Non-pigmented ciliary epithelial cell (primary cell): ENCODE measurements at places on chromosomes 3 and 15.

DNA sequence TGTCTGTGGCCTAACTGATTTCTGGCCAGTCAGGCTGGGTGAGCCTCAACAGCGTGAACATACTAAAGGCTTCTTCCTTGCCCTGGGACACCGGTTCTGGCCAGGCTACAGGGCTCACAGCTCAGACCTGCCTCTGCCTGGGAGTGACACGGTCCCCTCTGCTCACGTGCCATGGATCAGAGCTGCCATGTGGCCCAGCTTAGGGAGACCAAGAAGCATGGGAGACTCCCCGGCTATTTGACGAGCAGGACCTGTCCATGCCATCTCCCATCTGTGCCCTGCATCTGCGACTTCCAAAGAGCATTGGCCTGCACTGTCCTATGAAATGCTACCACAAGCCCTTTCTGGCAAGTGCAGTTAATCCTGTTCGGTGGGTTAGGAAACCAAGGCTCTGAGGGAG is 57.4 kb downstream of the APBA2 start:
- DNase-seq, result no peak

DNA sequence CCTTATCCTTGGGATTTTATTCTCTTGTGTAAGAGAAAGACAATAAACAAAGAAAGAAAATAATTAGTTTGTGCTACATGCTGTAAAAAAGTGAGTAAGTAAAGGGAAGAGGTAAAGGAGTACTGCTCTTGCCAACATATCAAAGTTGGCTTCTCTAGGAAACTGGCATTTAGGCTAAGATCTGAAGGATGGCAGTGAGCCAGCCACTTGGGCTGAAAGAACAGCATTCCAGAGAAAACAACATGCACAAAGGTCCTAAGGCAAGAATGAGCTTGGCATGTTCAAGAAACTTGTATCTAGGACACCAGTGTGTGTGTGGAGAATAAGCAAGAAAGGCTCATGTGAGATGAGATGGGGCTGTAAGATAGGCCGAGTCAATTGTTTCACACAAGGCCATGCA is 245.5 kb upstream of the MANF start:
- no peak for DNase-seq

DNA sequence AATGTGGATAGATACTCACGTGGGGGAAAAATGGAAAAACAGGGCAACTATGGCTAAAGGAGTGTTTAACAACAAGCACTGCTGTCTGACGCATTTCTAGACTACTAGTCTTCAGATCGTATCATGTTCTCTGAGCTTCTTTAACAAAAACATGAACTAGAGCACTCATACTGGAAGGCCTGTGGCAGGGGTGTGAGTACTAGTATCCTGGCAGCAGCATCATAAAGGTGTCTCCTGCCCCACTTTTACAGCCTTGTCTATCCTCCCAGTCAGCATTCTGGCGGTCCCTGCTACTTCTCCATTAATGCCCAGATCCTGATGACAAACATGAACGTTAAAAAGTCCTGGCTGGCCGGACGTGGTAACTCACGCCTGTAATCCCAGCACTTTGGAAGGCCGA is 4.0 kb downstream of the FMN1 start:
- no peak for DNase-seq

- DNase-seq, result peak; percentile 45
These were observed 780 bp upstream of the ACAD9 start for GRCh38 chr3:128878556-128879124.

DNA sequence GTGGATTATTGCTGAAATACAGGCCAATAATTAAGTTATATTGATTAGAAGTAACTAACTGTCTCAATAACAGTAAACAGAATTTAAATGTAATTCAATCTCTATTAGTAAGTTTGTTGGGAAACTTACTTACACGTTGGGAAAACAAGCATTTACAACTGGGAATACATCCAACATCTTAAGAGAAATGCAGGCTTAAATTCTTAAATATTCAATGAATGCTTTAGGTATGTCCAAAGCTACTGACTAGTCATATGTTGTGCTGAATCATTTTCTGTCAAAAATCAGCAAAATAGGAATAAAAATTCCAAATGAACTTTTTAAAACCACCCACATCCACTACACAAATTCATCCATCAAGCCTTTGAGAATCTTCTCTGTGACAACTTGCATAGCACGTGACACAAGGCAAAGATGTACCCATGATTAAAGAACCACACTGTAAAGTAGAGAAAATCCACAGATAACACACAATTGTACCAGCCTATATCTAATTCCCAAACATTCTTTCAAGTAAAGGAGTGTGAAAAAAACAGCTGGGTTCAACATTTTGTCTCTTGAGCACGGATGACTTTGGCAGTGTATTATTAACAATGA is 60.0 kb downstream of the NMNAT3 start:
- no peak for DNase-seq

DNA sequence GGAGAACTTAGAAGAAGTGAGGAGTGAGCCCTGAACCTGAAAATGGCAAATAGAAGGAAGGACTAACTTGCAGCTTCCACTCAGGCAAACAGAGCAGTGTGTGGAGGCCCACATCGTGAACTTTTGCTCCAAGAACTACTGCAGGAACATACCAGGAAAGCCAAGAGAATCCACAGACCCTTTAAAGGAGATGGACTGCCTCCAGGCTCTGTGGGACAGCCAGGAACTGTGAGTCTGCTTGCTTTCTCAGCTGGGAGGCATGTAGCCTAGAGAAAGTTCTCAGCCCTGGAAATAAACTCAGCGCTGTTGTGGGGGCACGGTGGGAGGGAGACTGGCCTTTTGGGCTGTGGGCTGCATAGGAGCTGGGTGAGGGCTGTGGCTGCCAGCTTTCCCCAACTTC is 93.0 kb downstream of the SNRK start:
- DNase-seq, result peak; percentile 34

DNA sequence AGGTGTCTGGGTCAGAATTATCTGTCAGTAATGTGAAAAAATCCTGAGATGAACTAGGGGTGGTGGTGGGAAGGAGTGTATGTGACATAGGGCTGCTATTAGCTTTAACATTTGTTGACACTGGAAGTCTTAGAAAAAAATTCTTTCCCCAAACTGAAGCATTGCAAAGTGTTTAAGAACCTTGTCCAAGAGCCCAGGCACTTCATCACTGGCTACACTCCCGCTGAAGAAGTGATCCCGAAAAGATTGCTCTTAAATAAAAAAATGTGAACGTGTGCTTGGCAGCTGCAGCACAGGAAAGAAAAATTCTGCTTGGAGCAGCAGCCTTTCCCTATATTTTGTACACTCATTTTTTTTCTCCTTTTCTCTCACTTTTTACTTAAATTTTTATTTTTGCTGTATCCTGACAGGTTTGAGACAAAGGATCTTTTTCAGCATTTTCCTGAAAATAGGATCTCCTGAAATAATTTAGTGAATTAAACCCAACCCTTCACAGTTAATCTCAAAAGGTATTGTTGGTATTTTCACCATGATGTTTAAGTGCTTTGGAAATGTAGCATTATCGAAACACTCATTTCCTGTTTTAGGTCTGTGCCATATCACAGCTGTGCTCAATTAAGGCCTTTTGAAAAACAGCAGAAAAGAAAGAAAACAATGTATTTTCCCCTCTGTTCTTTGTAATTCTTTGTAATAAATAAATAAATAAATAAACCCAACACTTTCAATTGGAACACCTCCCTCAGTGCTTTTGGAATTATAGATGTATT is 477.6 kb downstream of the ZNF385D start:
- DNase-seq, result no peak

- DNase-seq, result no peak
These were observed 607.1 kb upstream of the BCHE start for GRCh38 chr3:166444336-166444735.

GRCh38 chr15:71118345-71118744 is 3.1 kb downstream of the THSD4 start:
- DNase-seq, result no peak

DNA sequence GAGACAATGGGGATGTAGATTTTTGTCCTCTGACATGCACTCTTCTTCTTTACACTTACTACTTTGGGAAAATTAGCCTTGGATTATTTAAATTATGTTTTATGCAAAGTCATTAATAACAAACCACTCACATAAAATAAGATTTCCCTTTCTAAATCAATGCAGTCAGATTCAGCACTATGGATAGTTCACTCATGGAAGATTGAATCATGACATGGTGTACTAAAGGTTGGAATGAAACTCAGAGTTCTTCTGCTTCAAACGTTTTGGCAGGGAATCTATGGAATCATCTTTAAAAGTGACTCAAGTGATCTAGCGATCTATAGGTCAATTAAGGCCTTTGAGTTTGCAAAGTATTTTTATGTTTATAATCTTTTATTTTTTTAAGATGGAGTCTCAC is 154.3 kb downstream of the KCNMB2 start:
- no peak for DNase-seq

DNA sequence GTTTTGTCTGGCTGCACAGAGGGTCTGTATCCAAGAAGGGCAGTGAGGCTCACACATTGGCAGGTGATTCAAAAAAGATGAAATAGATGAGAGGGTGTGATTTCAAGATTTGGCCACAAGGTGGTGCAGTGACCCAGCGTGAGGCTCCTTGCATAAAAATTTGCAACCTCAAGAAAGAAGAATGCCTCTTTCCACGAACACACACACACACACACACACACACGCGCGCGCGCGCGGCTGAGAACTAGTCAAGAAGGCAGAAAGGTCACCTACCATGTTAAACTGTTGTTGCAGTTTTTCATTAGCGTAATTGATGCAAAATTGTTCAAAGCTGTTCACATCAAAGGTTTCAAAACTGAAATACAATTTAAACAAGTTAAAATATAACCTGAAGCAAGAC is 39.2 kb downstream of the MYO5C start:
- DNase-seq, result peak; percentile 49

- no peak for DNase-seq
These were observed 78.5 kb upstream of the SCN5A start for GRCh38 chr3:38728008-38728407.

GRCh38 chr15:42621386-42621785 is 46.0 kb downstream of the STARD9 start:
- no peak for DNase-seq

GRCh38 chr3:66490214-66490613 is 10.6 kb downstream of the LRIG1 start:
- DNase-seq, result no peak

- no peak for DNase-seq
These were observed 436.5 kb upstream of the WNT5A start for GRCh38 chr3:55923626-55924025.

DNA sequence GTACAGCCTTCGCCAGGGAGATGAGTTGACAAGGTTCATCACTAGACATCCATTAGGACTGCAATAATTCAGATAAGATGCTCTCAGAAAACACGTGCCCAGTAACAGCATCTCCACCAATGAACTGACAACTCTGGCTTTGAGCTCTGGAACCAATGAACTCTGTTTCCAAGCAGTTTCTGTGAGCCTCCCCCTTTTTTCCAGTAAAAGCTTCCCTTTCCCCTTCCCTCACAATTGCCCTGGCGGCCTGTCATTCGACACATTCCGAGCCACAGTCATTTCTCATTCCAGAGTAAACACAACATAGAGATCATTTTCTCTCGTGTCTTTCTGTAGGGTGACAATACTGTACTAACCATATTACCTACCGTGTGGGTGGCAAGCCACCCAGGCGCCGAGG is 3.6 kb downstream of the PLA2G4D start:
- DNase-seq, result no peak

DNA sequence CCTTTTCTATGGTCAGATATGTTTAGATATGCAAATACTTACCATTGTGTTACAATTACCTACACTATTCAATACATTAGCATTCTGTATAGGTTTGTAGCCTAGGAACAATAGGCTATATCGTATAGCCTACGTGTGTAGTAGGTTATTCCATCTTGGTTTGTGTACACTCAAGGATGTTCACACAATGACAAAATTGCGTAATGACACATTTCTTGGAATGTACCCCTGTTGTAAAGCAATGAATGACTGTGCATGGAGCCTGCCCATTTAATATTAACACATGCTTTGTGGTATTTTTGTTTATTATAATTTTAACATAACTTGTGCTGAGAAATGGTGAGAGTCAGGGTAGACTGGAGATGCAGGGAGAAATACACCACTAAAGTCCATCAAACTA is 154.9 kb downstream of the LEKR1 start:
- DNase-seq, result no peak

GRCh38 chr3:190119461-190120268 is 1.0 kb downstream of the P3H2 start:
- DNase-seq, result no peak

GRCh38 chr15:73246898-73247297 is 121.9 kb downstream of the HCN4 start:
- no peak for DNase-seq

GRCh38 chr3:41464401-41464800 is 265.1 kb downstream of the CTNNB1 start:
- DNase-seq, result no peak

- DNase-seq, result no peak
These were observed 42.9 kb downstream of the RLBP1 start for GRCh38 chr15:89178307-89178977.

DNA sequence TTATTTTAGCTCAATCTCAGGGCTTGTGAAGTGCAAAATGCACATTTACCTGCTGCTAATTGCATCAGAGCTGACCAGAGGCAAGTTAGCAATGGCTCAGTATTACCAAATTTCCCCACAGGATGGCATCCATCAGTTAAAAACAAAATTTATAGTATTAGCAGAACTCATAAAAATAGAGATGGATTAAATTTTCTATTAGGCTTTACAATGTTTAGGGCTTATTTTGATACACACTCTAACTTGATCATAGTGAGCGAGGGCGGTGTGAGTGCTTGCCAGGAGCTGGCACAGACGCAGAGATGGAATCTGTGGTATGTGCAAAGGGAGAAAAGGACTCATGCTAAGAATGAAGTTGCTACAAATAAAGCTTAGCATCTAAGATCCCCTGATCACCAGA is 241.0 kb downstream of the NSUN3 start:
- no peak for DNase-seq

- no peak for DNase-seq
These were observed 11.6 kb downstream of the CLCN2 start for GRCh38 chr3:184349563-184350470.

DNA sequence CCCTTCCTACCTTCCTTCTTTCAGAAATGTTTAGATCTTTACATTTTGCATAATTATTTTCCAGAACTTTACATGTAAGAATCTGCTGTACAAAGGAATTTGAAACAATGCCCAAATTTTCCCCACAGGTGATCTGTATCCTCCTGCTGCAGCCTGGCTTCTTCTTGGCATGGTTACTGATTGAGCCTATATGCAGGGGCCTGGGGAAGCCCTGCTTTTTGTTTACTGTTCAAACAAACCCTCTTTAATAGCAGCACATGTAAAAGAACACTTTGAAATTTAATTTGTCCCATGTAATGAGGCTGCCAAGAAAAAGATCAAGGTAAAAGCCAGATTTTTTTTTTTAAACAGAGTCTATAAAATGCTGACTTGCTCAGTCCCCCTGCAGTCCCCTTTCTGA is 432.2 kb downstream of the TUSC7 start:
- no peak for DNase-seq

GRCh38 chr3:103047640-103048039 is 612.8 kb downstream of the ZPLD1 start:
- DNase-seq, result peak; percentile 15
